ENCODE measurements at places on chromosomes 1 and 21. TPM values are rescaled to one million over a fixed set of nuclear protein-coding genes. Genes with fewer than 3 reads are reported as not detected.

DNA sequence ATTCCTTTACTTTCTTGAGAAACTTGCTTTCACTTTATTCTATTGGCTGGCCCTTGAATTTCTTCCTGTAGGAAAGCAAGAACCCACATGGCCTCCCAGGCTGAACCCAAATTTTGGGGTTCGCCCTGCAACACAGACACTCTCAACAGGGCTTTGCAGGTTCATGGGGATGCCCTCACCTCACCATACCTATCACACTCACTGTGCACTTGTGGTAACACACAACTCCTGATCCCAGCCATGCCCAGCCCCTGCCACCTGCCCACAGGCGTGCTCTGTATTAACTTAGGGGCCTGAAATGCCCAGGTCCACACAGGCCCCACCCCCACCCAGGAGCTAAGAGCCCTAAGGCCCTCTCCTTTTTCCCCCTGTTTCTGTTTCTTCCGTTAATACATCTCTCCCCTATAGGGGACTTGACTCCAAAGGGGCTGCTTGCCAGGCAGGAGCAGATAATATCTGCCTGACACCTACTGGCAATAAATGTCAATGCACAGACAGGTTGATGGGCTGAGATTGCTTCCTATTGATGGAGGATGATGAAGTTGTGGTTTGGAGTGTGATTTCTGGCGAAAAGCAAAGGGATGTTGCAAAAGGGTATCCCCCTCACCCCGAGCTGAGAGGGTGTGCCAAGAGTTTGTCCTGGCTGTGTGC is 171.5 kb downstream of the AJAP1 start:
- DNase-seq = peak; percentile 50

DNA sequence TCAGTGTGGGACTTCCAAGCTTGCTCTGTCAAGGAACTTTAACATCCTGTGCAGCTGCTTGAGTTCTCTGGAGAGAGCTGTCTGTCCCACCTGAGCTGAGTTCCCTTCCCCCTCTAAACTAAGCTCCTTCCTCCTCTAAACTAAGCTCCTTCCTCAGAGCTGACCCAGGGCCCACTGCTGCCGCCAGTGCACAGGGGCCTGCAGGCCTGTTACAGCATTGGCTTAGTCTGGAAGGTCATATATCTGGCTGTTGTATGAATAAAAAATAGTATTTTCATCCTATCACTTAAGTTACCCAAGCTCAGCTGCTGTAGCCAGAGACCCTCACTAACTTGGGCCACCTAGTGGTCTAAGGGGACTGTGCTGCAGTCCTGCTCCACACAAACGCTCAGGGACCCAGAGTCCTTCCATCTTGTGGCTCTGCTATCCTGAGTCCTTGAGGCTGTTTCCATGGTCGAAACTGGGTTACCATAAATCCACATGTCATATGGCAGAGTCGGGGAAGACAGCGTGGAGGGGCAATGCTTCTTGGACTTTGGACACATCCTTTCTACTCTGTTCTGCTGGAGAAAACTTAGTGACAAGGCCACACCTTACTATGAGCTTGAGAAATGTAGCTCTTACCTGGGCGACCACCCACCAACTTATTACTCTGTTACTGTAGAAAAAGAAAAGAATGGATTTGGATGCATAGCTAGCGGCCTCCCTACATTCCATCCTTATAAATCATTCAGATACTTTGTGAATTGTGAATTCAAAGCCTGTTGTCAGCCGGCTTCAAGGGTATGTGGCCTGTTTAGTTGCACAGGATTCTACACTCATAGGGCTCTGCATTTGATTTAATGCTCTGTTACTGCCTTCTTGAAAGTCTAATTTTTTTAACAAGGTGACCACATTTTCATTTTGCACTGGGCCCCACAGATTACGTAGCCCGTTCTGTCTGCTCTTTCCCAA is 71.4 kb upstream of the GCLM start:
- no peak for DNase-seq

DNA sequence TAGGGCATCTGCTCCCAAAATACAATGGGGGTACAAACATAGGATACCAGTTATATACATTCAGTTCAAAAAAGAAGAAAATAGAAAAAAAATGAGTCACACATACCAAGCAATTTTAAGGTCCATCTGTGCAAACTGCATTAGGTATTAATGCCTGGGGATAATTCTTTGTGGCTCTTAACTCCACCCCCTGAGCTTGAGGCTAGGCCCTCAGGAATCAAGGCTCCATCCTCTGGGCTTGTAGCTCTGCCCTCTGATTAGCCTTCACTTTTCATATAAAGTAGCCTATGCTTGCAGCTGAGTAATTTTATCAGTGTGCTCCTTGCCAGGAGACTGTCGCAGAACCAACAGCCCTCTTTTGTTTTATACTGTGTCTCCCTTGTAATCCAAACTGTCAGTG is 69.9 kb upstream of the BACE2 start:
- DNase-seq = no peak

- no peak for DNase-seq
Observed at GRCh38 chr1:172019976-172020375, 178.7 kb downstream of the DNM3 start.

- DNase-seq = no peak
Observed at GRCh38 chr1:206967096-206967849, 3.0 kb downstream of the FCAMR start.

DNA sequence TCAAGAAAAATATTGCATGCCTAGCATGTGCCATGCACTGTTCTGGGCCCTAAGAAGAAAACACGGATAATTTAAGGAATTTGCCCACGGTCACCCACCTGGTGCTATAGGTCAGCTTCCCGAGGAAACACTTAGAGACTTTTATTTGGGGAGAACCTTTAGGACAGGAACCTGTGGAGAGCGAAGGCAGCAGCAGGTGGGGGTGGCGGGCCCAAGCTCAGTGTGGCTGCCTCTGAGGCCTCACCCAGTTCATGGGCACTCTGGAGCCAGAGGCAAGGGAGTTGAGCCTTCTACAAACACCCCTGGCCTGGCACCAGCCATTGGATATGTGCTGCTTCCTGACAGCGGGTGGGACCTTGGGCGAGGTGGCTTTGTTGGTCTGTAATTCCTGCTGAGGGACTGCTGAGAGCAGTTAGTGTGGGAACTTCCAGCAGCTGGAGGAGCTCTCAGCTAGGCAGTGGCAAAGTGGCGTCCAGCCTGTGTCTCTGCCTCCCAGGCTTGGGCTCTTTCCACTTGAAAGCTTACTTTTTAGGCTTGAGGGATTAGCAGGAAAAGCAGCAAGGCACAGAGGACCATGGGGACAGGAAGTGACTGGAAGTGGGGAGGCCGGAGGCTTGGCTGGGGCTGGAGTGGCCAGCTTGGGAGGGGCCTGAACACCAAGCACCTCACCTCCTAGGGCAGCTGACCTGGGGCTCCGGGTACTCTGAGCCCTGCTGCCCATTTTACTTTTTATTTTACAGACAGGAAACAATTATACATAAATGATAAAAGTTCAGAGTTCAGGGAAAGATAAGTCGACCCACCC is 19.1 kb downstream of the MRPL37 start:
- no peak for DNase-seq

DNA sequence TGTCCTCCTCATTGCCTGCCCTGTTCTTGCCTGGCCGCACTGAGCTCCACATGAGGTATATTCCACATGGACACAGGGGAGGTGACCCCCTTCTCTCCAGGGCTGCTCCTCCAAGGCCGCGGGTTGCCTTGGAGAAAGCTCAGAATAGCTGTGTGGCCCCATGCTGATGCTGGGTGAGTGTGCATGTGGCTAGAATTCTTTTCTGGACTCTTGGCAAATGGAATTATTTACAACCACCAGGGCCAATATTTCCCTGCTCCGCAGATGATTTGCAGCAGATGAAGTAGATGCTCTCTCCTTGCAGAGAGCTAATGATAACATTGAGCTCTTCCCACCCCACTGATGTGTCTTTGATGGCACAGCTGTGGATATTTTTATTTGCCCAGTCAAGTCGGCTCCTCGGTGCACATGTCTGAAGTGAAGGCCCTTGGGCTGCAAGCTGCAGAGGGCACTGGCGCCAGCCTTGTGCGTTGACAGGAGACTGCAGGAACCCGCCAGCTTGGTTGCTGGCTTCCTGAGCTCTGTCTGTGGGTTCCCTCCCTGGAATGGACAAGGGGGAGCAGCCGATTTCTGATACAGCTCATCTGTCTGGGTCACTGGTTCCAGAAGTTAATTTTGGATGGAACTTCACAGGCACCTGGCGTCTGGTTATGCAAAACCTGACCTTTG is 404.7 kb upstream of the VAMP3 start:
- DNase-seq = no peak

DNA sequence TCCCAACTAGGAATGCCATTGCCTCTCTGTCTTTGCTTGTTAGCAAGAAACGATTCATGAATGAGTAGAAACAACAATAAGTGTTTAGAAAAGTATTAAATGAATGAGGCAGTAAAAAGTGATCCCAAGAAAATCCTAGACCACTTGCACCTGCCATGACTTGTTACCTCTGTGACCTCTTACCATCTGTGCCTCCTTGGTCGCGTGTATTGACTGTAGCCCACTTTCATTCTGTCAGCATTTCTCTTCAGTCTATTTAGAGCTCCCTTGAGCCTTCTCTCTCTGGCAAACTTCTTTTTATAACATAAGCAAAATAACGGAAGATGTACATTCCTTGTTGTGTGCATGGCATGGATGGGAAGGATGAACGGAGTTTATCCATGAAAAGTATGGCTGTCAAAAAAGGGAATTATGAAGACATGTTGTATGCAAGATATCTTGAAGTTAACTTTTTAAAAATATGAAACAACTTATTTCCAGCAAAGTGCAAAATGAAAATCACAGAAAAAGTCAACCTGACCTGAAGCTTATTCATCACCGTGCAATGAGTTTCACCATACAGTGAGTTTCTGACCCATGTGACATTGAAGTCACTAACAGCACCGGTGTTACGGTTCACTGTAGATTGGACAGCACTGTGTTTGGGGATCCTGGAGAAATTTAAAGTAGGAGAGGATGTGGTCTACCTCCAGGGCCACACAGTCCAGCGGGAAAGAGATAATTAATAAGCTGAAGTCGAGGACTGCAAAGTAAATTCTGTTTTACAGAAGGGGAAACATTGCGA is 47.7 kb downstream of the KCNK1 start:
- DNase-seq = no peak

DNA sequence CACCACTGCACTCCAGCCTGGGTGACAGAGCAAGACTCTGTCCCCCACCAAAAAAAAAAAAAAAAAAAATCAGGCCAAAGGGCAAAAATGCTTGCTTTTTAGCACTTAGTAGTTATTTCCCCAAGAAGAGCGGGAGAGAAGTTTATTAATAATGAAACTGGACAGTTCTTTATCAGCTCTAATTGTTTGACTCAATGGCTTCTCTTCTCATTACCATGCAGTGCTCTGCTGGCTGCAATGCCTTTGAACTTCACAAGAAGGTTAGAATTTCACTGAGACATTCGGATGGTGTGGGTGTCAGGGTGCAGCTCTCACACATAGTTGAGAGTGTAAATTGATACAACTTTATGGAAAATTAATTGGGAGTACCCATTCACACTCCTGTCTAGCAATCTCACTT is 63.7 kb downstream of the EDARADD start:
- DNase-seq = no peak

GRCh38 chr1:229252228-229252984 is 18.5 kb upstream of the RAB4A start:
- DNase-seq = no peak

GRCh38 chr1:243821177-243821680 is 28.8 kb downstream of the AKT3 start:
- no peak for DNase-seq

DNA sequence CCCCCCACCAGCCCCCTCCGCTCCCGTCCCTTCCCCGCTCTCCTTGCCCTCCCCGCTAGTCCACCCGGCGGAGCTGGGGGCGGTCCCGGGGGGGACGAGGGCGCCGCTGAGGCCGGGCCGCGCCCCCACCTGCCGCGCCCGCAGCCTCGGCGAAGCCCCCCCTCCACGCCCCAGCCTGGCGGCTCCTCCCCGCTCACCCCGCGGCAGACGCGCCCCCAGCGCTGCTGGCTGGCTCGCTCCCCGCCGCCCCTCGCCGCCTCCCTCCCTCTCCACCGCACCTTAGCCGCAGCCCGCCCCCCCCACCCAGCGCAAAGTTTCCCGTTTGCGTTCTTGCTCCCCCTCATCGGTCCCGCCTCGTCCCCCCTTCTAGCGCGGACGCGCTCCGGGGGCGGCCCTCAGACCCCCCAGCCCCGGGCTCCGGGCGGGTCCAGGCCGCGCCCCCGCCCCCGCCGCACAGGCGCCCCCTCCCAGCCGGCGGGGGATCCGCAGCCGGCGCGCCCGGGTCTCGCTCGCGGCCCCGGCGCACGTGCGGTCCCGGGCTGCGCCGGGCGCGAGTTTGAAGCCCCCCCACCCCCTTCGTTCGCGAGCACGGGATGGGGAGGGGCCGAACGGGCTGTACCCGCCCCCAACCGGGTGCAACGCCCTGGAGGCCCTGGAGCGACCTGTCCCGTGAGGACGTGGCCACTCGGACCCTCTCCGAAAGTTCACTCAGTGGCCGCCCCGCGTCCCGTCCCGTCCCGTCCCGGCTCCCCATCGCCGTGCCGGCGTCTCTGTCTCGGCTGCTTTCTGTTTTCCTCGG is 623 bp downstream of the PTPRF start:
- no peak for DNase-seq

DNA sequence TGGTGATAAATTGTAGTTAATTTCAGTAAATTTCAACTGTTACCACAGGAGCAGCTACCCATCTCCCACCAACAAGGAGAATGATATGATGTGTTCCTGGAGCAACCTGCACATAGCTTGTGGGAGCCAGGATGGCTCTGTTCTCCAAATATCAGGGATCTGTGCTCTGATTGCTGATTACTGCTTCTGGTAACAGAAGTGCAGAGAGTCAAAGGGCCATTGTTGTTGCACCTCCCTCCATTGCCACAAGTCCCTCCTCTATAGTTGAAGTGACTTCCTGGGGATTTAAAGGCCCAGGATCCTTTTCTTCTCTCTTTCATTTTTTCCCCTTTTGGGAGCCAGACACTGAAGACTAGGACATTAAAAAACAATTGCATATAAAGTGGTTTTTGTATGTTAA is 51.6 kb upstream of the HPDL start:
- no peak for DNase-seq

DNA sequence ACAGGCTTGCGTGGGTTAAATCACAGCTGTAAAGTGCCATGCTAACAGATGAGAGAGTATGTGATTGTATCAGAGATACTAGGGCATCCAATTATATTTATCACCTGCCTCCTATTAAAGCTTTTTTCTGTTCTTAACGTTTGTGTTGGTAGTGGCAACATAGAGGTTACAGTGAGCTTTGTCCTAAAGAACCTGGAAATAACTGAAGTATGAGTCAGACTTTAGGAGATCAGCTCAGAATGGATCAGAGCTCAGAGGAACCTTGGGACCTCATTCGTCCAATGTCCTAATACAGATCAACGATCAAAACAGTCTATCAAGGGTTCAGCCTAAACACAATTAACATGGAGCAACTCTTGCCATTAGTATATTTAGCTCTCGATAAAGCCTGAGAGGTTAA is 81.0 kb downstream of the RGS7 start:
- DNase-seq = no peak

GRCh38 chr1:204495078-204495753 is 611 bp upstream of the PIK3C2B start:
- no peak for DNase-seq

SERBP1 gene
- 410 TPM for polyA plus RNA-seq

LRRC53 gene
- polyA plus RNA-seq = not detected

NHLH1 gene
- polyA plus RNA-seq = not detected

PERM1 gene
- 2.0 TPM for polyA plus RNA-seq

MDM4 gene
- 19.1 TPM for polyA plus RNA-seq

PUM1 gene
- polyA plus RNA-seq = 58.7 TPM

MYBPH gene
- 148 TPM for polyA plus RNA-seq

NCF2 gene
- not detected for polyA plus RNA-seq

UTS2 gene
- polyA plus RNA-seq = not detected

KIF26B gene
- not detected for polyA plus RNA-seq

ANGPTL1 gene
- polyA plus RNA-seq = not detected

MRAP gene
- polyA plus RNA-seq = not detected

DCLRE1B gene
- 8.2 TPM for polyA plus RNA-seq

CRYAA gene
- not detected for polyA plus RNA-seq

FBLIM1 gene
- 21.8 TPM for polyA plus RNA-seq
